Cardiac atrium fibroblast (primary cell): ENCODE measurements at places on chromosomes 2 and 18. TPM values are rescaled to one million over a fixed set of nuclear protein-coding genes. Genes with fewer than 3 reads are reported as not detected.

Gene NTSR2
- not detected in 2 replicates for total RNA-seq

Gene CCDC74B
- total RNA-seq, result 3.1 and 6.0 TPM in 2 replicates

Gene SH3RF3
- 8.4 and 9.6 TPM in 2 replicates for total RNA-seq

Gene TMEM237
- 35.0 and 42.1 TPM in 2 replicates for total RNA-seq

Gene SLC25A12
- 9.0 and 17.5 TPM in 2 replicates for total RNA-seq

Gene SP140L
- total RNA-seq, result 4.9 and 6.0 TPM in 2 replicates

Gene SERPINB3
- not detected in 2 replicates for total RNA-seq

Gene DNAJC5G
- total RNA-seq, result not detected in 2 replicates

Gene VWC2L
- not detected in 2 replicates for total RNA-seq

Gene IL36G
- total RNA-seq, result not detected in 2 replicates

Gene DES
- 0.32 TPM in 1 of 2 replicates, not detected in the other for total RNA-seq

Gene ARHGAP15
- not detected in 2 replicates for total RNA-seq

Gene SLC19A3
- total RNA-seq, result 2.2 and 2.6 TPM in 2 replicates

Gene CROCC2
- 1.8 TPM in 1 of 2 replicates, not detected in the other for total RNA-seq

Gene NEU4
- total RNA-seq, result not detected in 2 replicates

Gene HOXD12
- total RNA-seq, result not detected in 2 replicates

Gene ABCG8
- total RNA-seq, result not detected in 2 replicates

Gene EFEMP1
- 5,147 and 5,474 TPM in 2 replicates for total RNA-seq

Gene IL36B
- not detected in 2 replicates for total RNA-seq

Gene PTPRN
- 0.36 and 1.9 TPM in 2 replicates for total RNA-seq

Gene SERPINB2
- total RNA-seq, result not detected in 2 replicates

Gene IL18R1
- 4.5 and 5.3 TPM in 2 replicates for total RNA-seq

Gene IL36RN
- total RNA-seq, result not detected in 2 replicates

Gene KANSL1L
- 4.3 and 5.5 TPM in 2 replicates for total RNA-seq

Gene GKN2
- total RNA-seq, result not detected in 2 replicates

Gene KCNG2
- 2.3 and 9.7 TPM in 2 replicates for total RNA-seq

Gene POTEC
- not detected in 2 replicates for total RNA-seq

Gene SFXN5
- total RNA-seq, result 4.2 and 7.9 TPM in 2 replicates

Gene AQP4
- not detected in 2 replicates for total RNA-seq

Gene SP9
- not detected in 2 replicates for total RNA-seq

Gene UNC80
- total RNA-seq, result not detected in 2 replicates

Gene MRO
- total RNA-seq, result 3.1 and 3.2 TPM in 2 replicates

Gene THADA
- 12.3 and 15.4 TPM in 2 replicates for total RNA-seq
